ENCODE measurements at places on chromosomes 1 and 21.

DNA sequence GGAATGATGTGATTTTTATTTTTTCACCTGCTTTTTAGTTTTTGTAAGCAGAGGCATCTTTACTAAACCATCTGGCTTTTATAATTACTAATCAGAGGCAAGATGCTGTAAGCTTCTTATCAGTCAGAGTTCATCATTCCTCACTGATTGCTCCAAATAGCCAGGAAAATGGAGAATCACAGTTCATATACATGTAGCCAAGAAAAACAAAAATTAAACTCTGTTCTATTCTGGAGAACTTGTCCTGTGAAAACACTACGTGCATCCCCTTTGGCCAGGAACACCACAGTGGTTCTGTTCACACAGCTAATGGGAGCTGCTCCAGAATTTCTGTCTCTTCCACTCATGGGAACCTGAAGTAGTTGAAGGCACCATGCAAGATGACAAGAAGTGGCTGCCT lies 725.5 kb upstream of the CHRM3 start:
- no peak for DNase-seq

DNA sequence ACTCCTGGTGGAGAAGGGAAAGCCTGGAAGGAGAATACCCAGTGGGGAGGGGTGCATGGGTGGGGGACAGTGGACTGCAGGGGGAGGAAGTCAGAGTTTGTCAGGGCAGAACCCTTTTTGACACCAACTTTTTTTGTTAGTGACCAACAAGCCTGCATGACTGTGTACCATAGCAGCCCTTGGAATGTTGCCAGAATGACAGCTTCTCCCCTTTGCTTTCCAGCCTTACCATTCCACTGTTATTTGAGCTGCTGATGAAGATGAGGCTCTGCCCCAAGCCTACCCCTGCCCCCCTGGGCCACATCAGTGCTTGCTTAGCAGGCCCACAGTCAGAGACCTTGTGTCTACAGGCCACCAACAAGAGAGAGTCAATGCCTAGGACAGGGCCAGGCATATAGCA lies 341.2 kb downstream of the HHAT start:
- no peak for DNase-seq

- no peak for DNase-seq
Observed at GRCh38 chr21:26554365-26554764, 18.7 kb downstream of the CYYR1 start.

- DNase-seq, result no peak
Observed at GRCh38 chr1:232477728-232478127, 152.2 kb downstream of the SIPA1L2 start.

- no peak for DNase-seq
Observed at GRCh38 chr1:37159102-37159501, 124.8 kb upstream of the GRIK3 start.

DNA sequence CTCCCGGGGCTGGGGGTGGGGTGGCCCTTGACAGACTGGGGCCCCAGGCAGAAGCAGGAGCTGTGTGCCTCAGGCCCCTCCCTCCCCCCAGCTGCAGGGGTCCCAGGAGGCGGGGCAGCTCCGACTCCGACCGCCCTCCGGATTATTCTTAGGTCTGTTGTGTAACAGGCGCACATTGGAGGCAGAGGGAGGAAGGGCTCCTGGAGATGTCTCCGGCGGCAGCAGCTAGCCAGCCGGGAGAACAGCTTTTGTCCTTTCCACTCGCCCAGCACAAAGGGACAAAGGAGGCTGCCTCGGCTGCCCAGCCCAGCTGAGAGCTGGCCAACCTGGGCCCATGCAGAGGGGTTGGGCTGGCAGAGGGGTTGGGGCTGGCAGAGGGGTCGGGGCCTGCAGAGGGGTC lies 29.7 kb upstream of the PLCH2 start:
- DNase-seq, result no peak

DNA sequence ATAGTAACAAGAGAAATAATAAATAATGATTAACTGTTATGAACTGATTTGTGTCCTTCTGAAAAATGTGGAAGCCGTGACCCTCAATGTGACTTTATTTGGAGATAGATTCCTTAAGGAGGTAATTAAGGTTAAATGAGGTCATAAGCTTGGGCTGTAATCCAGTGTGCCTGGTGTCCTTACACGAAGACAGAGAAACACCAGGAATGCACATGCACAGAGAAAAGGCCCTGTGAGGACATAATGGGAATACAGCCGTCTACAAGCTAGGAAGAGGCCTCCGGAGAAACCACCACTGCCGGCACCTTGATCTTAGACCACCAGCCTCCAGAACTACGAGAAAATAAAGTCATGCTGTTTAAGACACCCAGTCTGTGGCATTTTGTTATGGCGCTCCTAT lies 215.9 kb downstream of the NEGR1 start:
- DNase-seq, result no peak

- no peak for DNase-seq
Observed at GRCh38 chr1:236845830-236846229, 50.7 kb downstream of the MTR start.

- no peak for DNase-seq
Observed at GRCh38 chr1:204566583-204566955, 50.4 kb downstream of the MDM4 start.

- no peak for DNase-seq
Observed at GRCh38 chr1:113042285-113043143, 30.5 kb upstream of the LRIG2 start.

GRCh38 chr1:55622074-55622473 lies 406.9 kb upstream of the USP24 start:
- DNase-seq, result no peak

DNA sequence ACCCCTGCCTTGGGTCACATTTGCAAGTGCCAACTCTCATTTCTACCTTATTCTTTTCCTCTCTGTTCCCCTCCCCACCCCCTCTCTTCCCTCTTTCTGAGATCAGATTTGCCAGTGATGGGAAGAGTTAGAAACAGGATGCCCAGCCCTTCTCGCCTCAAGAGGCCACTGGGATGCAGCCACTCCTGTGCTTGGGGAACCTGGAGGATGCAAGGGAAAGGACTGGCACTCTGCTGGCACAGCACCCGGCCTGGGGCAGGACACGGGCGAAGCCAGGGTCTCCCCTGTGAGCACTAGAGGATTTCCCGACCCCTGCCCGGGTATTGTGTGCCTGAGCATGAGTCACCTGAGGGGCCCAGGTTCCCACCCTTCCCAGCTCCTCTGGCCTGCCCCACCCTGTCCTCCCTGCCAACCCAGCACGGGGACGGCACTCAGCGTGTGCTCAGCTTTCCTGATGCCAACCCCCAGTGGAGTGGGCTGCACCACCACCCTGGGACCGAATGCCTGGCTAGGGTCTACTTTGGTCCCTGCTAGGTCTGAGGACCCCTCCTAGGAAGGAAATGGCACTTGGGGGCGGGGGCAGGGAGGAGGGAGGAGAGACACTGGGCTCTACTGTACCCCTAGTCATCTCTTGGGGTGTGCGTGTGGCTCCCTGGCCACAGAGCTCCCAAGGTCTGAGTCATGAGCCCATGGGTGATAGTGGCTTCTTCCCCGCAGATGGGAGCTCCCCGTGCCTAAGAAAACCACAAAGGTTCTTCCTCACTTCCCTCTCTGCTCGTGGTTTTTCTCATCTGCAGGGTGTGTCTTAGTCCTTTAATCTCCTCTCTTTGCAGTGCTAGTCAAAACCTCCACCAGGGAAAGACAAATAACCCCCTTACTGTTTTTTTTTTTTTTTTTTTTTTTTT lies 12.4 kb downstream of the LMNA start:
- DNase-seq, result peak; percentile 78

DNA sequence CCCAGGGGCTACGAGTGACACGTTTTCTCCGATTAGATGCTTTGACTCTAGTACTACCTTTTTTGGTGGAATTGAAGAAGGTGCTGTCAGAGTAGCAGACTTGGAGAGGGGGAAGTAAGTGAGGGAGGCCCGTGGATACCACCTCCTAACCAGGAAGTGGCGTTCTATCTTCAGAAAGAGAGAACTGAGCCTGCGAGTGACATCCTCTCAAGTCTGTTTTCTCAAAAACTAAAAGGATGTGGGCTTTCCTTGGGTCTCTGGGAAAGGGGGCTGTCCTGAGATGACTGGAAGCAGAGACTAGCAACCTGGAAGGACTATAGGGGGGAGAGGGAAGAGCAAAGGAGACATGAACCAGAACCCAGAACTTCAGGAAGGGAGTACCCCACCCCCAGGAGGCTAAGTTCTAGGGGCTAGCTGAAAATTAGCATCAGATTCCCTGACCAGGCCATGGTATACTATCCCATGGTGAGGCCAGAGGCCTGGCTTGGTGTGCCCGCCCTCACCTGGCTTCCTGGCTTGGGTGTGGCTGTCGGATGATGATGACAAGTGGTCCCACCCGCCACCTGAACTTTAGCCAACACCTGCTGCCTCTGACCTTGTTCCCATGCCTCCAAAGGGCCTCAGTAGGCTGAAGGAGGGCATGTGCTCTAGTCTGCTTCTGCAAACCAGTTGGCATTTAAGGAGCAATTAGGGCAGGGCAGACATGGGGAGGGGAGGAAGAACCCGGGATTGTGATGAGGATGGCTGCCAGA lies 49.1 kb downstream of the ATP2B4 start:
- no peak for DNase-seq

DNA sequence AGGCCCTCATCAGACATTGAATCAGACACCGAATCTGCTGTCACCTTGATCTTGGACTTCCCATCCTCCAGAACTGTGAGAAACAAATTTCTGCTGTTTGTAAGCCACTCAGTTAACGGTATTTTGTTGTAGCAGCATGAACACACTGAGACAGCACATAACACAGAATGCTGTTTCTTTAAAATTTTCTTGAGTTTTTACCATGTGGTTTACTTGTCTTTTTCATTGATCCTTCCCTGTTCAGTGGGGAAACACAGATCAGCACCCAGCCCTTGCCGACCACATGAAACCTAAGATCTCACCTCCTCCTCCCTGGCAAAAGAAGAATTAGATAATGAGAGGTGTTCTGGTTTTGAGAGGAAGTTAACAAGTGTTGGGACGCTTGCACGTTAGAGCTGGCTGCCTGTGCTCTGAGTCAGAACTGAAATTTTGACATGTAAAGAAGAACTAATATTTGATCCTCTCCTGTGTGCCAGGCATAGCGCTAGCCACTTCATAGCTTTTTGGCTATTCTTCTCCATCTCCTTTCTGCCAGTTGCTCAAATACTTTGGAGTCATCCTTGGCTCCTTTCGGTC lies 179.6 kb downstream of the DHRS3 start:
- no peak for DNase-seq

- no peak for DNase-seq
Observed at GRCh38 chr1:169146576-169147214, 40.2 kb downstream of the ATP1B1 start.

DNA sequence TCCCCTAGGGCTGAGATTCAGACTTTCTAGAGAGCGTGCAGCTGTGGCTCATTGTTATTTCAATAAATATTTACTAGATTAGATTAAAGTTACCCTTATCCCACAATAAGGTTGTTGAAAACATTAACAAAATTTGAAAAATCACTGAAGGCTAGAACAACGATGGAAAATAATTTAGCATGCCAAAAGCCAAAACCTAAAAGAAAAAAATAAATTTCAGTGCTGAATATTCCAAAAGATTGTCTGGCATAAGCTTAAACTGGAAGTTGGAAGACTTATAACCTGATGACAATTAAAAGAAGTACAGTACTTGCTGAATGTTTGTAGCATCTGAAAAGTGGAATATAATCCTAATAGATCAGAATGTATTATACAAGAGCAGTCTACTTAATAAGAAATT lies 221.3 kb downstream of the USH2A start:
- no peak for DNase-seq

DNA sequence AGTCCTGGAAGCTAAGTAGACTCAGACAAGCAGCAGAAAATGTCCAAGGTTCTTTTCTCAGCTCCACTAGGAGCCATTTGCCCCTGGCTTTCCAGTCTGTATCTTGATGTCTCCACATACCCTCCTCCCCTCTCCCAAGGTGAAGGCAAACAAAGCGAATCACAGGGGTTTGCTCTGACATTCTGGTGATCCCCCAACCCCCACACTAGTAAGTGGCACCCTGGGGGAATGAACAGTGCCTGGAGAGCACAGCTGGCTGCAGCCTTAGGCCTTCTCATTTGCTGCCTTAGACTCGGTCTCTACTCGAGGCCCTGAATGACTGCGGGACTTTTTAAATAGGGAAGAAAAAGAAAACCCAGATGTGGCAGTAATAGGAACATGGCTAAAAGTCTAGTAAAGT lies 15.3 kb downstream of the ERI3 start:
- no peak for DNase-seq

GRCh38 chr21:36247316-36248010 lies 72.5 kb upstream of the MORC3 start:
- DNase-seq, result no peak

GRCh38 chr1:216034506-216034905 lies 388.7 kb downstream of the USH2A start:
- no peak for DNase-seq

GRCh38 chr1:202576816-202577215 lies 133.4 kb downstream of the SYT2 start:
- DNase-seq, result no peak

DNA sequence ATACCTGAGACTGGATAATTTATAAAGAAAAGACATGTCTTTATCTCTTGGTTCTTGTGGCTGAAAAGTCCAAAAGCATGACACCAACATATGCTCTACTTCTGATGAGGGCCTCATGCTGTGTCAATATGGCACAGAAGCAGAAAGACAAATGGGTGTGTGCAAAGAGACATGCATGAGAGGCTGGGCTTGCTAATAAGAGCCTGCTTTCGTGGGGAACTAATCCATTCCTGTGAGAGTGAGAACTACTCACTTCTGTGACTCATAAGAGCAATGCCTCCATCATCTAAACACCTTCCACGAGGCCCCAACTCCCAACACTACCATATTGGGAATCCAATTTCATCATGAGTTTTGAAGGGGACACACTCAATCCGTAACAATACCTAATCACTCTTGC lies 340.0 kb upstream of the DUSP10 start:
- DNase-seq, result no peak

GRCh38 chr1:52636721-52637695 lies 4.0 kb downstream of the SHISAL2A start:
- no peak for DNase-seq

DNA sequence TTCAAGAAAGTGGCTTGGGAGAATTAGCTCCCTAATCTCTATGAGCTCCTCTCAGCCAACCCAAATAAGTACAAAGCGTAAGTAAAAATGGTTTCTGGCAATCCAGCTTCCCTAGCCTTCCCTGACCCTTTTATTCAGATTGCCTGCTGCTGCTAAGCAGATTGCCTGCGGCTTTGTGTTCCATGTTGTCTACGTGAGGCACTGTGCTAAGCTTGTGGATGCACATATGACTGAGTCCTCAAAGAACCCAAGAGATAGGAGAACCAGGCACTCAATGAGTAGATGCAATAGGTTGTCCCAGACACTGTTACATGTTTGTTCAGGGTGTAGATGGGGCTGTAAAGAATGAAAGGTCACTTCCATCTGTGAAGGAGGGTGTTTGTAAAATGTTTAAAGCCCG lies 6.3 kb upstream of the OSBPL9 start:
- DNase-seq, result no peak

DNA sequence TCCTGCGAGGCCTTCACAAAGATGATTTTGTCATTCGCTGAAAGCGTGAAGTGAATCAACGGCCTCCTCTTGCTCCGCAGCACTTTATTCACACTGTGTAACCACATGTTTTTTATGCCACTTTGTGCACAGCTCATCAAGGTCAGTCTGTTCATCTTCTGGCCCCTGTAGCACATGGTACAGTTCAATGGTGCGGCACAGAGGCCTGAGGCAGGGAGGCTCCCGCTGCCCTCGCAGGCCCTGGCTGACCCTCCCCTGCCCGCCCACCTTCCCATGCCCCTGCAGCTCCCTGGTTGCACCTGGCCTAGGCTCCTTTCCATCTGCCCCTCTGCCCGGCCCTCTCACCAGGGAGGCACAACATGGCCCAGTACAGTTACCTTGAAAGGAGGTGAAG lies 87.5 kb downstream of the CD247 start:
- DNase-seq, result no peak
